ENCODE measurements at places on chromosomes 4 and X.

- DNase-seq: peak; percentile 39
Observed at GRCh38 chr4:40923316-40924095, 173.8 kb downstream of the NSUN7 start.

DNA sequence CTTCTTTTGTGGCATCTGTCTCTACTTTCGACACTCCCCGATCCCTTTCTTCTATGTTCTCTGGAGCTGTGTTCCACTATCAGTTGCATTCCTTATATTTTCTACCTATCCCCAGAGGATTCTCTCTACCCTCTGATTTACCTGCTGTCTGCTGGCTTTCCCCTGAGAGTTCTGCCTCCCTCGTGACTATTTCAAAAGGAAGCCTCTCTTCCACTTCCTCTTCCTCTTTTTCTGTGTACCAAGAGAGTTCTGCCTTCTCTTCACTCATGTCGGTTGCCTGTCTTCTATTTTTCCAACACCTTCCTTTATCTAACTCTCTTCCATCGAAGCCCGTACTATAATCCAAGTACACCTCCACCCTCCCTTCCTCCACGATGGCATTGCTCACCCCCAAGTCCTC, 631.7 kb downstream of the SMARCA1 start:
- no peak for DNase-seq

DNA sequence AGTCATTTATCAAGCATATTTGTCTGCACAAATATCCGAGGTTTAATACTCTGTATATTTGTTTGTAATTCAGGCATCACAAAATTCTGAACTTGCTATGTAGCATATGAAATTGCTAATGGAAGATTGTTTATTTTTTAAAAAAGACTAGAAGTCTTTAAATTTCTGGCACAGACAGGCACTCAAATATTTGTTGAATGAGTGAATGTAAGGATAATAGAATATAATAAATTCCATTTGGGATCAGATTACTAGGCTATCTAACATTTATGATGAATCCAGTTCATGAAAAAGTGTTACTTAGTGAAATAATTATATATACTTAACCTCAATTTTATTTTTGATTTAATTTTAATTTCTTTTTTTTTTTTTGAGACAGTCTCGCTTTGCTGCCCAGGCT, 30.4 kb upstream of the TEC start:
- DNase-seq: no peak

- no peak for DNase-seq
Observed at GRCh38 chrX:24506082-24506481, 41.0 kb downstream of the PDK3 start.

DNA sequence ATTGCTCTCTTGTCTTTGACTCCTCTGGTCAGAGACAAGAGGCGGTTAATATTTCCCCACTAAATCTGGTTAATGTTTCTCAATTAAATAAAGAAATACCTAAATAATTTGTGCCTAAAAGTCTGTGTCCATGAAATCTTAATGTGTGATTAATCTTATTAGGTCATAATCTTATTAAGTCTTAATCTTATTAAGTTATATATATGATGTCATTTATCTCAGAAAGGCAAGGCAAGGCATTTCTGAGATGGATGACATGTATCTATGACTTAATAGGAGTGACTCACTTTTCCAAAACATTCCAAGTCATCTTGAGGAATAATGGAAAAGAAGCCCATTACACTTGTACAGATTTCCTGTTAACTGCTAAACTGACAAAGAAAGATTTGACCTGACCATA, 74.7 kb downstream of the TRAM1L1 start:
- no peak for DNase-seq

- DNase-seq: no peak
Observed at GRCh38 chr4:24076811-24077210, 187.0 kb upstream of the PPARGC1A start.

DNA sequence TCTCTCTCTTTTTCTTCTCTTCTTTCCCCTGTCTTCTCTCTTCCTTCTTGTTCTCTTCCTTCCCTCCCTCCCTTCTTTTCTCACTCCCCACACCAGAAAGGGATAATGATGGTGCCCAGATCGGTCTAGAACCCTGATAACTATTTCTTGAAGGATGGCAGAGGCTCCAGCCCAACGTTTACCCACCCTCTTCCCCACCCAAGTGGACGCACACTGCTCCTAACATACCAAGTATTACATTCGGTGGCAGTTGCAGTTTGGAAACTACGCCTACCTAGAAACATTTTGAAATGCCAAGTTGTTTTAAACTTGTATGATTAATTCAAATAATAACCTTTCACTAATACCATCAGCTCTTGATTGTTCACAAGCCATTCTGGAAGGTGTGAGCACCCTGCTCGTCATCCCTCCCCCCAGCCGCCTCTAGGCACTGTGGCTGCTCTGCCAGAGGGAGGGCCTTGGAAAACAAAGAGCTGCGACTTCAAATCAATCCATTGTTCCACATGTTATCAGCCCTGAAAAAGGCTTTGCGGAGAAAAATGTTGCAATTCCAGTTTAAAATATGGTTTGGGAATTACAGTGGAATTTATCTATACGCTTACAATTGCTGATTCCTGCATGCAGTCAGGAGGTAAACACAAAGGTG, 1017.5 kb upstream of the TENM3 start:
- DNase-seq: no peak

DNA sequence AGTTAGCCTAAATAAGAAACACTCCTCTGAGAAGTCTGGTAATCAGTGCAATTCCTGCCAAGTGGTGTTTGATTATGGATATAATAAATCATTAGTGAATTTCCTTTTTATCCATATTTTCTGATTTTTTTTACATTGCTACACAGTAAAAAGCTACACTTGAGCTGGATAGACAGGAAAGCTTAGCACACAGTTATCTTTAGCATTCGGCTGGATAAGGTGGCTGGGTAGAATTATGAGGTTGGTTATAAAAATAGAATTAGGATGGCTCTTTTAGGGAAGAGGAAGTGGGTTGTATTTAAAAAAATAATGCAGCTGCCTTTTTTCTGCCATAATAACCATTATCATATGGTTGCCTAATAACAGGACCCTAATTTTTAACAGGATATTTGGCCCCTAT, 460.6 kb downstream of the NAF1 start:
- DNase-seq: no peak

- peak; percentile 9 for DNase-seq
Observed at GRCh38 chrX:38561951-38562719, 793 bp downstream of the TSPAN7 start.

DNA sequence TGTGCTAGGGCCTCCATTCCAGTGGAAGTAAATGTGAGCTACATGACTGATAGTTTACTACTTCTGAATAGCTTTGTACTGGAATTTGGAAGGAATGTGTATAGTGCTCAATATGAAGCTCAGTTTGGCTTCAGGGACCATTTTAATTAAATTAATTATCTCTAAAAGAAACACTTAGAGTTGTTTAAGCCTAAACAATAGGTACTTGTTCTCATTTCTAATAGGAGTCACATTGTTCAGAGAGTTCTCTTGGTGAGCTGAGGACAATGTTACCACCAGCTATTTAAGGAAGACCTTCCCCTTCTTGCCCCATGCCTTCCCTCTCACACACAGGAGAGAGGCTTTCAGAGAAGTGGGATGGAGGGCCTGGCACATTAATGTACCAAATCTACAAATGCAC, 78.3 kb downstream of the CHIC2 start:
- DNase-seq: no peak

- DNase-seq: no peak
Observed at GRCh38 chr4:24002330-24002966, 112.6 kb upstream of the PPARGC1A start.

DNA sequence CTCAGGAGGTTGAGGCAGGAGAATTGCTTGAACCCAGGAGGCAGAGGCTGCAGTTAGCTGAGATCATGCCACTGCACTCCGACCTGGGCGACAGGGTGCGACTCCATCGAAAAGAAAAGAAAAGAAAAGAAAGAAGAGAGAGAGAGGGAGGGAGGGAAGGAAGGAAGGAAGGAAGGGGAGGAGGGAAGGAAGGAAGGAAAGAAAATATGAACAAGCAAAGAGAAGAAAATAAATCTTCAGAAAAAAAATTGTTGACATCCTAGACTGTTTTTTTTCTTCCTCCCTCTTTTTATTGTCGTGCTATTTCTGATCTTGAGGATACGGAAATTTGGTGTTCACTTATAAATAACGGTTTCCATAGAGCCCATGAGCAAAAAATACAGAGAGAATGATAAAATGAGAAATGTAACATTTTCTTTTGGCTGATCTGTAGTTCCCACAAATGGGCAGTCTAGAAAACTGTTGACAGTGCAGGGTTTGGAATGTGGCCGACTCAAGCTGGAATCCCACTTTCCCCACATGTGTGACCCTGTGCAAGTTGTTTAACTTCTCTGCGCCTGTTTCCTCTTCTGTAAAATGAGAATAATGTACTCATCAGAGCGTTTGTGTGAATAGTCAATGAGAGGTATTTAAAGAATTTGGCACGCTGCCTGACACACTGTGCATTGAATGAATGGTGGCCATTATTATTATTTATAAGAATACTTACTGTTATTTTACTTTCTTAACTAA, 19.4 kb downstream of the SORBS2 start:
- peak; percentile 13 for DNase-seq

GRCh38 chrX:13697455-13697854, 8.5 kb downstream of the RAB9A start:
- DNase-seq: no peak

DNA sequence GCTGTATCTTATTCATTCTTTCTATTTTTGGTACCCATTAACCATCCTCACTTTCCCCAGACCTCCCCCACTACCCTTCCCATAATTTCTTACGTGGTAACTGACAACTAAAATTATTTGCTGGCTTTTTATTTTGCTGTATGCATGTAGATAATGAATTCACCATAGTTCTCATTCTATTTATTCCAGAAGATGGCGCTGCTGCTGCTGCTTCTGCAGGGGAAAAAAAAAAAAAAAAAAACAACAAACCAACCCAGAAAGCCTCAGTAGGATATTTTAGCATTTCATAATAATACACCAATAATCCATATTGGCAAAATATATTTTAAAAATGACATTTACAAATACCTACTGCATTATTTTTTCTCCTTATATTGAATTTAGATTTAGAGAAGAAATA, 416.6 kb upstream of the MAGEB18 start:
- DNase-seq: peak; percentile 4

GRCh38 chrX:34624416-34624815, 32.7 kb downstream of the TMEM47 start:
- DNase-seq: no peak

DNA sequence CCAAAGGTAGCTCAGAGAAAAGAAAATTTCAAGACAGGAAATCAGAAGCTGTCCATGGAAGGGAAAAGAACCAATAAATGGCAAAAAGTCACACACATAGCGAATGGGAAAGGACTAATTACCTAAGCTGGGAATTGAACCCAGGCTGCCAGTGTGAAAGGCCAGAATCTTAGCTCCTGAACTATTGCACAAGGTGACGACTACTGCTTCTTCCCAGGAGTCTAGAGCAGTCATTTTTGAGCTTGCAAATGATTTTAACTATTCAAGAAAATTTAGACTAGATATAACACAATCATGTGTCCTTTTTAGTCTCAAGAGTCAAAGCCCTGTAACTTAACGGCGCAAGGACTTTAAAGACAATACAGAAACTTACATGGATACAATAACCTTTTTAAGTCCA, 34.1 kb upstream of the ZNF81 start:
- DNase-seq: peak; percentile 0

- DNase-seq: no peak
Observed at GRCh38 chrX:11435568-11435967, 142.4 kb downstream of the AMELX start.

DNA sequence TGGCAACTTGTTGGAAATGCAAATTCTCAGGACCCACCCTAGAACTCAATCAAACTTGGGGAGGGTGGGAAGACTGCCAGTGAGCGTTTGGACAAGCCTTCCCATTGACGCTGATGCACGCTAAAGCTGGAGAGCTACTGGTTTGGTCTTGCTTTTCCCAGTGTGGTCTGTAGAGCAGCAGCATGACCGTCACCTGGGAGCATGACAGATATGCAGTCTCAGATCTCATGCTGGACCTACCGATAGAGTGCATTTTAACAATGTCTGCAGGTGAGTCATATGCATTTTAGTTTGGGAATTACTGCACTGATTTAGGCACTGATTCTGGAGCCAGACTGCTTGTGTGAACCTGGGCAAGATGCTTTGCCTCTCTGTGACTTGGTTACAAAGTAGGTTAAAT, 27.2 kb downstream of the HPF1 start:
- DNase-seq: no peak

DNA sequence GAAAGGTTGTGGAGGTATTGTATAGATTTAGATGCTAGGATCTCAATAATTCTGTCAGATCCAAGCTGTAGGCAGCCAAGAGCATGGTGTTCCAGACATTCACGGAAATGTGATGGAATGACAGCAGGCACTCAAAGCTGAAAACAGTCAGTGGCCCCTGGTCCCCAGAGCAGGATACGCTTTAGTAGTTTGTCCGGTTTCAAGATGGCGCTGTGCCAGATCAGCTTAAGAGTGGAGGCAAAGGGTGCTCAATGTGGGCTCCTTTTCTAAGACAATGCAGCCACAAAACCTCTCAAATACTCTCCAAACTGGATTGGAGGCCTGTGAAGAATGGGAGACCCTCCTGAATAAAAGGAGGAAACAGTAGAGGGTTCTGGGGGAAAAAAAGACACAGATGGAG, 291.2 kb upstream of the HS3ST1 start:
- DNase-seq: no peak

- no peak for DNase-seq
Observed at GRCh38 chr4:98446499-98447375, 185.6 kb downstream of the RAP1GDS1 start.

DNA sequence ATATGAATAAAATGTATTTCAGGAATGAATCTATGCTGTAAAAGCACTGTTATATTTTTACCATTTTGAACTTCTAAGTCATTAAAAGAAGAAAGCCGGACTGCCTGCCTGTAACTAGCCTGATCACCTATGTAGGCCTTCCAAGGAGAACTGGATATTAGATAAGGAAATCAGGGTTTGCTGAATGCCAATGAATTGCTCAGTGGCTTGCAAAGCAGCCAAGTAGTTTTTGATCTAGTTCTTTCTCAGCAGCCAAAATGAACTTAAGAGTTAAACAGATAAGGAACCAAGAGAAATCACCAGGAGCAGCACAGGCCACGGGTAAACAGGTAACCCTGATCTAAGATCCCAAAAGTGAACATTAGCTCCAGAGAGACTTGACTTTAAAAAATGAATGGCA, 3.3 kb downstream of the ANXA5 start:
- DNase-seq: no peak

DNA sequence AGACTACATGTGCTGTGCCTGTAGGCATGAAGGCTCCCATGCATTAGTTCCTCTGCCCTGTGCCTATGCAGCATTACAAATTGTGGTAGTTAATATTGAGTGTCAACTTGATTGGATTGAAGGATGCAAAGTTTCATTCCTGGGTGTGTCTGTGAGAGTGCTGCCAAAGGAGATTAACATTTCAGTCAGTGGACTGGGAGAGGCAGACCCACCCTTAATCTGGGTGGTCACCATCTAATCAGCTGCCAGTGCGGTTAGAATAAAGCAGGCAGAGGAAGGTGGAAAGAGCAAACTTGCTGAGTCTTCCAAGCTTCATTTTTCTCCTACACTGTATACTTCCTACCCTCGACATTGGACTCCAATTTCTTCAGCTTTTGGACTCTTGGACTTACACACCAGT, 460.2 kb upstream of the SMIM31 start:
- no peak for DNase-seq

All from NCI-H1105 (cell line).